Erythroblast (primary cell): ENCODE measurements at places on chromosomes 11 and 22.

GRCh38 chr11:84671325-84671999 is 955.7 kb downstream of the DLG2 start:
- DNase-seq: no peak

DNA sequence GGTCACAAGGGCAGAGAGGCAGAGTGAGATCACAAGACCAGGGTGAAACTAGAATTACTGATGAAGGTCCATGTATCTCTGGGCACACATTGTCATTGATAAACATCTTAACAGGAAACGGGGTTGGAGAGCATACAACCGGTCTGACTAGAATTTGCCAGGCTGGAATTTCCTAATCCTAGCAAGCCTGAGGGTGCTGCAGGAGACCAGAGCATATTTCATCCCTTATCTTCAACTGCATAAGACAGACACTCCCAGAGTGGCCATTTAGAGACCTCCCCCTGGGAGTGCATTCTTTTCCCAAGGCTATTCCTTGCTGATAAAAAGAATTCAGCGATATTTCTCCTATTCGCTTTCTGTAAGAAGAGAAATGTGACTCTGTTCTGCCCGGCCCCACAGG is 84.6 kb upstream of the IZUMO1R start:
- DNase-seq: no peak

DNA sequence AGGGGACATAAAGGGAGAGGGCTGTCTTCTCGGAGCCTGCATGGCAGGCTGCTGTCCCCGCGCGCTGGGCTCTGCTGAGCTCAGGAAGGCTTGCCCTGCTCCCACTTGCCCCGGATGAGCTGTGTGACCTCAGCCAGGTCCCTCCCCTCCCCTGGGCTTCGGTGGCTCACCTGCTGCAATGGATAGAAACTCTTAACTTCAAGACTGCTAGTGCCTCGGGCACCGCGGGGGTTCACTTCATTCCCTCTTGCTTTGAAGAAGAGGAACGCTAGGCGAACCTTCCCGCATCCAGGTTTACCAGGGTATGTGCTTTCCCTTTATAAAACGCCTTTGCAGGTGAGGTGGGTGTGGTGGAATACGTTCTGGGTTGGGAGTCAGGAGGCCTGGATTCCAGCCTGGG is 115.0 kb downstream of the PHF21B start:
- no peak for DNase-seq

DNA sequence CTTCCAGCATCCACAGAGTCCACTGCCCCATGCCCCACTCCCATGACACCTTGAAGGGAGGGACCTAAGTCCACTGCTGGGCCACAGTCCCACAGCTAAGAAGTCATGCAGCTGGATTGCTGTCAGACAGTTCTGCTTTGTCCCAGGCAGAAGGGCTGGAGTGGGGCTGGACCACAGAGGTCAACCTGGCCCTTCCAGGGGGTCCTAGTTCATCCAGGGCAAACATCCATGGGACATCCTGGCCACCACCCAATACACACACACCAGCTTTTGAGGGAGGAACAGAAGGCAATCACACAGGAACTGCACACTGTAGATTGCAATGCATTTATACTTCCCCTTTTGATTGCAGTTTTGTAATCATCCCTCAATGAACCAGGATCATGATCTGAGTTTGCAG is 11.3 kb upstream of the APOL4 start:
- DNase-seq: no peak

DNA sequence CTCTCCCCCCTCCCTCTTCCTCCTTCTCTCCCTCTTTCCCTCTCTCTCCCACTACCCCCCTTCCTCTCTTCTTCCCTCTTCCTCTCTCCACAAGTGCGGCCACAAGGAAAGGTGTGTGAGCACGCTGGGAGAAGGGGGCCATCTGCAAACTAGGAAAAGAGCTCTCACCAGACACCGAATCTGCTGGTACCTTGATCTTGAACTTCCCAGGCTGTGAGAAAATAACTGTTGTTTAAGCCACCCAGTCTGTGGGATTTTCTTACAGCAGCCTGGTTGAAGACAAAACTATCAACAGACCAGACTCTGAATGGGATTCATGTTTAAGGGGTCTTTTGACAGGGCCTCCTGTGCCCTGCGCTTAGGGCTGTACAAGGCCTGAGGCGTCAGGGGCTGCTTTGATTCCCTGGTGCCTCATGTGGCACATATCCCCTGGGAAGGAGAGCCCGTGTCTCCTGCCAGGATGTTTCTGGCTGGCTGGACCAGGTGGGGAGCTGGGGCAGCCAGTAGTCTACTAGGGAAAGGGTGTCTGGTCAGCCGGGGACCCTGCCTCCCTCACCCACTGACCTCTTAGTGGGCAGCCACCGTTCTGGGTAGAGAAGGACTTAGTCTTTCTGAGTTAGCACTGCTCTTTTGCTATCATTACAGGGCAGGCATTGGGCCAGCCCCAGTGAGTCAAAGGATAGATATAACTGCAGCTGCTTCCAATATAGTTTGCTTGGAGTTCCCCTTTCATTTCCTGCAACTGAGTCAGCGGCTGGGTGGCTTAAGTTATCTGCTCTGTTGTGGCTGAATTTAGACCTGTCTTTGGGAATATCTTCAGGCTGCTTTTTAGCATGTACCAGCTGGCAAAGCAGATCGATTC is 6.2 kb downstream of the PANX1 start:
- DNase-seq: peak; percentile 49

DNA sequence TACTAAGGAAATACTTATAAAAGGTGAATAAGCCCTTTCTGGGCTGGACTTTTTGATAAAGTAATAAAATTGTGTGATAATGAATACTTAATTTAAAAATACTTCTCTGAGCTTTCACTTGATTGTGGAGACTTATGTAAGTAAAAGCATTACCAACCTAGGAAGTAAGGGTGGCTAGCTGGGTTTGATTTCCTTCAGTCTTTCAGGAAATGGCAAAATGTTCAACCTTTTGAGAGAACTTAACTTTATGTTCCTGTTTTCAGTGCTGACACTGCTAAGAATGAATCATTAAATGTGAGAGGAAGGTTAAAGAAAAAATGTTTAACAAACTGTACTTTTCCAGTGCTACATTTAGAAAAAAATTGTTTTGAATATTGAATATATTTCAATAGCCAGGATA is 900.3 kb downstream of the METTL15 start:
- DNase-seq: no peak

- peak; percentile 4 for DNase-seq
Measured at GRCh38 chr11:108253176-108253575, 30.3 kb downstream of the ATM start.

GRCh38 chr22:19218541-19219233 is 40.2 kb upstream of the SLC25A1 start:
- no peak for DNase-seq

DNA sequence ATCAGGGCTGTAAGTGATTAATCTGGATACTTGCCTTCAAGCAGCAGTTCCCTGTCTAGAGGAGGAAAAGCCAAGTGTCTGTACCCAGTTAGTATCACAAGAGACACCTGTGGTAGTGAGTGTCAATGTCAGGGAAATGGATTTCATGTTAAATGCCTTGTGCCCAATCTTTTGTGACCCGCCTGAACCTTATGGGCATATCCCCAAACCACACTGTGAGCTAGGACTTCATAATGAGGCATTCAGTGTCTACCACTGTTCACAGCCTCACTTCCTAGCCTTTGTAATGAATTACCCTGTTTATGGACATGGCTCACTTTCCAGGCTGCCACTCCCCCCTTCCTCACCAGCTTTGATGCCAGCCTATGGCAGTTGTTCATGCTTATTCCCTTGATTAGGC is 125.1 kb downstream of the TRIM44 start:
- no peak for DNase-seq

DNA sequence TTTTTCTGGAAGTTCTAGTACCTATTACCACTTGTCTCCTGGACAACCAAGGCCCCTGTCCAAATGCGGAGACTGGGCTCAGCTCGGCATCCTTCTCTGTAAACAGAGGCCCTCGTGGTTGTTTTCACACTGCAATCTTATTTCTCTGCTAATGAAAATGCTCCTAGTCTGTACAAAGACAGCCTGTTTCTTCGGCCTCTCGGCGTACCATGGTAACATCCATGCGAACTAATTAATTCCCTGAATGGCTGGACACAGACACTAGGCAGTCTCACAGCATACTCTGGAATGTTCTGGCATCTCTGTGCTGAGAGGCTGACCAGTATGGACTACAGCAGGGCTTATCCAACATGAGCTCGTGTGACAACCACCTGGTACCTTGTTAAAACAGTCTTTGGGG is 5.7 kb downstream of the POLR3H start:
- no peak for DNase-seq

DNA sequence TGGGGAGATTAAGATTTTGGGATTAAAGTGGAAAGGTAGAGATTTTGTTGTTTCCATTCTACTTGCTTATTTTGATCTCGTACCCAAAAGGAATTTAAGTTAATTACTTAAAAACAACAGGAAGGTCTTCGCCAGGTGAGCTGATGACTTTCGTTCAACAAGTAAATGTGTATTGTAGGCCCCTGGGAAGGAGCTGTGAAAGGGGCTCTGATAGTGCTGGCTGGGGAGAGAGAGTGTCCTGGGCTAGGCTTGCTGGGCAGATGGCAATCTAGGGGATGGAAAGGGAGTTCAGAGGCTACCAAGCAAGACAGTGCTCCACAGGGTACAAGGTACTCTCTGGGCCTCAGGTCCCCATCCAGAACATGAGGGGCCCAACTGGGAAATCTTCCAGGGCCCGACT is 189.4 kb downstream of the CEP164 start:
- no peak for DNase-seq

GRCh38 chr22:46596032-46596441 is 24.1 kb upstream of the GRAMD4 start:
- peak; percentile 41 for DNase-seq

- no peak for DNase-seq
Measured at GRCh38 chr11:73223998-73224730, 6.1 kb downstream of the P2RY2 start.

- DNase-seq: no peak
Measured at GRCh38 chr11:34744511-34744910, 123.6 kb downstream of the EHF start.

- no peak for DNase-seq
Measured at GRCh38 chr11:36156161-36156816, 132.9 kb downstream of the COMMD9 start.

- DNase-seq: no peak
Measured at GRCh38 chr11:11735586-11735985, 106.2 kb upstream of the USP47 start.

- no peak for DNase-seq
Measured at GRCh38 chr11:72727521-72727920, 24.7 kb downstream of the ARAP1 start.

- DNase-seq: no peak
Measured at GRCh38 chr11:116511684-116512083, 261.1 kb downstream of the BUD13 start.

GRCh38 chr22:40703736-40704135 is 24.5 kb downstream of the MCHR1 start:
- peak; percentile 50 for DNase-seq

DNA sequence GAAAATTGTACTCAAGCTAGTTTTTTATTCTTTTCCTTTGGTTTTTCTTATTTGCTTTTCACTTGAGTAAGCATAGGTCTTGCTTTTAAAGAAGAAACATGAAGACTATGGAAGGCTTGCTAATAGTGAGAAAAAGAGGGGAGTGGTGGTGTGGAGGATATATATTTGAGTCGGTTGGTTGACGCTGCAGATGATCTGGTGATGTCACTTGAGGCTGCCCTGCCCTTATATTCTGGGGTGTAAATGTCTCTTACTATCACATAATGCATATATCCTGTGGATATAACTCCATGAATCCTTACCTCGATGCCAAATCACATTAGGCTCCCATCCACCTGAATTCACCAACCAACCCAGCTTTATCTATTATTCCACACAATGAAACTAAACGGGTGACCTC is 2.9 kb downstream of the GRIA4 start:
- no peak for DNase-seq

GRCh38 chr11:87861030-87861429 is 314.2 kb downstream of the RAB38 start:
- DNase-seq: no peak
